Fibroblast of mammary gland (primary cell): ENCODE measurements at places on chromosomes 6 and 20.
A peak's percentile ranks its signal among the peaks of the same experiment; 100 is the strongest.

DNA sequence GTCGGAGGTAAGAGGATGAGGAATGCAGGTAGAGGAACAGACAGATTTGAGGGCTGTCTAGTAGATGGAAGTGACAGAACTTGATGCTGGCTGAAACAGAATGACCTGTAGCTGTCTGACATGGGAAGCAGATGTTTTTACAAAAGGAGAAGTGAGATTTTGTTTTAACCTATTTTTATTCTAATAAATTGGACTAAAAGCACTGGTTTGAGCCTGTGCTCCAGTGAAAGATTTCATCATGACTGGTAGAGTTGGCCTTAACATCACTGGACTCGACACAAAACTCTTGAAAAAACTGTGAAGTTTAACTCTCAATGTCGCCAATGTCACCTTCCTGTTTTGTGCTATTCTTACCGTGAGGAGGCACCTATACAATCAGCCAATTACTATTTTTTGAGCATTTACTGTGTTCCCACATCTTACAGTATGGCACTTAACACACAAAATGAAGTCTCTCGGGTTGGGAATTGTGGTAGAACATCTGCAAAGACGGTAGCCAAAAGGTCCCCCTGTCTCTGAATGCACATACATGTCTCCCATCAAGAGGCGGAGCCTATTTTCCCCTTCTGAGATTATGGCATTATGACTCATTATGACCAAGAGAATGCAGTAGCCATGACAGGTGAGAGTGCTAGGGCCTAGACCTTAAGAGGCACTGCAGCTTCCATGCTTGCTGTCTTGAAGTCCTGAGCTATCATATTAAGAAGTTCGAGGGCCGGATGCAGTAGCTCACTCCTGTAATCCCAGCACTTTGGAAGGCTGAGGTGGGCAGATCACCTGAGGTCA lies 93.2 kb downstream of the FOXF2 start:
- peak; percentile 65 for DNase-seq

DNA sequence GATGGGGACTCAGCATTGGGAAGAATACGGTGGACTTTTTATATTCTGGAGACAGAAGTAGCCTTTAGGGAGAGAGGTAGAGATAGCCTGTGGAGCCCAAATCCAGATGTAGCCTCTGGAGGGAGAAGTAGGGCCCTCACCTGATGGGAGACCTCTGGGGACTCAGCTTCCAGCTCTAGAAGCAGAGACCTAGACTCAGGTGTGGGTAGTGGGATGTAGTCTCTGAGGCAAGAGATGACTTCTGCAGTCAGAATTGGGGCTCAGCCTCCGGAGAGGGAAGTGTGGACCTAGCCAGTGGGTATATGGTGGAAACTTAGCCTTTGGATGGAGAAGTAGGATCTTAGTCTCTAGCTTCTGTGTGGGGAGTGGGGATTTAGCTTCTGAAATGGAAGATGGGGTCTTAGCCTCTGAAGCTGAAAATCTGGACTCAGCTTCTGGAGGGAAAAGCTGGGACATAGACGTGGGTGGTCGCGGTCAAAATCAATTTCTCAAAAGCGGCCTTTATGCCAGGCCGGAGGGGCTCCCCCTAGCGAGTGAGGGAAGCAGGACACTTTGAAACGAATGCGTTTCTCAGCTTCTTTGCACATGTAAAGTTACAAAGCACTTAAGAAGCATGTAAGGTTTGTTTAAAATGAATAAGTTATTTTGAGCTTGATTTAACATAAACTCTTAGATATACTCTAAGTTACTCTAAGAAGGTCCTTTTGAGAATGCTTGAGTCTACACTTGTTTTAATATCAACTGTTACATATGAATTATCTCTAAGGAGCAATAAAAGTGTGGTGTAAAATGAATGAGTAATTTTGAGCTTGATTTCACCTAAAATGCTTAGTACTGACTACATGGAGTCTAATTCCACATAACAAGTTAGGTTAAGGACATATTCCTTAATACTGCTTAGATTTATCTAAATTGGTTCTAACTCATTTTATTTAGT lies 12.9 kb upstream of the ZNF343 start:
- peak; percentile 49 for DNase-seq

GRCh38 chr6:147195987-147196386 lies 8.2 kb upstream of the STXBP5 start:
- no peak for DNase-seq

DNA sequence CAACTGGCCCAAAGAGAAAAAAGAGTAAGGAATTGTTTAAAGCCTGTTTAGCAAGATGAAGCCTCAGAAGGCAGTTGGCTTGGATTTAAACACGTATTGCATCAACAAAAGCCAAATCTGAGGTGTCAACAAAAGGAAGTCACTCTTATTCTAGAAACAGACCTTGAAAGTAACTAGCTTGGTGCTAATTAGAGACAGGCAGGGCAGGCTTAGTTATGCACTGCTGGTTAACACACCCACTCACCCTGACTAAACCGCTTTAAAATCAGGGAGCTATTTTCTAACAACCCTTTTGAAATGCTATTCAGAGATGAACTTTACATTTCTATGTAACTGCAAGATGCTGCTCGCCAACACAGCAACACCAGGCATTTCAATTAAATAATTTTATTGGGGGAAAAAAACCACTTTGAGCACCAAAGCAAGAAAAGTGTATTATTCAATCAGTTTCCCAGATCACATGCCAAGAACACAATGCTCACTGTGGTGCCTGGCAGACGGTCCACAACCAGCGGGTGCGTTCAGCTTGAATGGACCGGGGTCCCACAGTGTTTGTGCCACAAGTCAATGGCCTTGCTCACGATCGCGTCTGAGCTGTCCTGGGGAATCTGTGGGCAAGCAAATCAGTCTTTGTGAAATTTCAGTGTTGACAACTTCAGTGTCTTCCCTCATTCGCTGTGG lies 23.6 kb downstream of the TBC1D7 start:
- no peak for DNase-seq
